ENCODE measurements at places on chromosomes 1 and 21.

DNA sequence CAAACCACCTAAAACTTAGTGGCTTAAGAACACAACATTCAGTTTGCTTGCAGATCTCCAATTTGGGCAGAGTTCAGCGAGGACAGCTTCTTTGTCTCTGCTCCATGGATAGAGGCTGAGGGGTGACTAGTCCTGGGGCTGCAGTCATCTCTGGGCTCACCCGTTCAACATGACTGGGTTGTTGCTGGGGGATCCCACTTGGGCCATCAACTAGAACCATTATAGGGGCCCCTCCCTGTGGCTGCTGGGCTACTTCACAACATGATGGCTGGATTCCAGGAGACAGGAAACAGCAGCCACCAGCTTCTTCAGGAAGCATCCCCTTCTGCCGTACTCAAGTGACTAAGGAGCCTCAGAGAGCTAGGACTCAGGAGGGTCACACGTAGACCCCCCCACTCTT lies 140.9 kb downstream of the RHOU start:
- no peak for DNase-seq

DNA sequence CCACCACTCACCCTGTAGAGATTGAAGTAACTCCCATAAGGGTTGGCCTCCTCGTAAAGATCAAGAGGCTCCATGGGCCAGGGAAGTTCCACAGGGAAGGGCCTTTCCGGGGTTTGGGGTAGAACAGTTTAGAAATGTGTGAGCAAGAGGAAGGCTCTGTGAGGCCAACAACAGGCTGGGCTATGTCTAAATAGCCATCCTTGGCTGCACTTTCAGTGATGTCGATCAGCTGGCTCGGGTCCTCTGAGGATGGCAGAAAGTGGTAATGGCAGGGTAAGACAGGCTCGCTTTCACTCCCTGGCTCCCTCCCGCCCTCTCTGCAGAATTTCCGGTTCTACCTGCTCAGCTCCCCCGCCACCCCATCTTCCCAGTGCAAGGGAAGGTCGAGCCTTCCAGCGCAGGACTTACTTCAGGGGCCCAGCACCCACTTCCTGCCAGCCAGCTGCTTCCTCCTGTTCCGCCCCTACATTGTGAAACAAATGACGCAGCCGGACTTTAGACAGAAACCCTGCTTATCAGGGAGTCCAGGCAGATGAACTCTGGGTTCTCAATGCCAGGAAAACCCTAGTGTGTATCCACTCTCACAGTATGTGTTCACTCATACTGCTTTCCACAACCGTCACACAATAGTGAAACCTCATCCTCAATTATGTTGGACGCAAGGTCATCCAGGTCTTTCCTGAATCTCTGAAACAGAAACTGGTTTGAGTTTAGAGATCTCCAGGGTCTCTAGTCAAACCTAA lies 7.3 kb downstream of the F11R start:
- DNase-seq = no peak

DNA sequence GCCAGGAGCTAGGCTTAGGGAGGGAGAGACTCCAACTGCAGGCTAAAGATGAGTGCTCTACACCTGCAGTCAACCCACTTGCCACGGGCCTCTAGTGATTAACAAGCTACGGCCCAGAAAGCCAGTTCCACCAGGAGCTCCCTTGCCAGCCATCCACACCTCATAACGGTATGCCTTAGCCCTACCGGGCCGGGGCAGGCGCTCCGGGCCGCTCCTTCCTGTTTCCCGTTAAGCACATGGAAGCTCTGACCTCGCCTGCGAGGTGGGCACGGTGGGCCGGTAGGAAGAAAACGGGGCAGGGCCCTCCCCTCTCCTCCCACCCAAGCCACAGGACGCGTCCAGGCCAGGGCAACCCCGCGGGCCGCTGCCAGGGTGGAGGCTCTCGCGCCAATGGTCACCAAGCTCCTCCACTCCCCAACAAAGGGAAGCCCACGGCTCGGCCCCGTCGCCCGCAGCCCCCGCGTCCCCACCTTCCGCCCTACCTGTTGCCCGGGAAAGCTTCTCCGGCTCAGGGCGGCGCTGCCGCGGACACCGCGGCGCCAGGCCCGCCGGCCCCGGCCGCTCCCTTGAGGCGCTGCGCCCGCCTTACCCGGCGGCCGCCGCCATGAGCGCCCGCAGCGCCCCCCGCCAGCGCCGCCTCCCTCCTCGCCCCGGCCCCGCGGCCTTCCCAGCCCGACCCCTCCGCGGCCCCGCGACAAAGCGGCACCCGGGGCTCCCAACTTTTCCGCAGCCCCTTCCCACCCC lies 627 bp downstream of the CERS2 start:
- no peak for DNase-seq

- no peak for DNase-seq
These were observed 210.4 kb upstream of the VAMP3 start for GRCh38 chr1:7560601-7561181.

DNA sequence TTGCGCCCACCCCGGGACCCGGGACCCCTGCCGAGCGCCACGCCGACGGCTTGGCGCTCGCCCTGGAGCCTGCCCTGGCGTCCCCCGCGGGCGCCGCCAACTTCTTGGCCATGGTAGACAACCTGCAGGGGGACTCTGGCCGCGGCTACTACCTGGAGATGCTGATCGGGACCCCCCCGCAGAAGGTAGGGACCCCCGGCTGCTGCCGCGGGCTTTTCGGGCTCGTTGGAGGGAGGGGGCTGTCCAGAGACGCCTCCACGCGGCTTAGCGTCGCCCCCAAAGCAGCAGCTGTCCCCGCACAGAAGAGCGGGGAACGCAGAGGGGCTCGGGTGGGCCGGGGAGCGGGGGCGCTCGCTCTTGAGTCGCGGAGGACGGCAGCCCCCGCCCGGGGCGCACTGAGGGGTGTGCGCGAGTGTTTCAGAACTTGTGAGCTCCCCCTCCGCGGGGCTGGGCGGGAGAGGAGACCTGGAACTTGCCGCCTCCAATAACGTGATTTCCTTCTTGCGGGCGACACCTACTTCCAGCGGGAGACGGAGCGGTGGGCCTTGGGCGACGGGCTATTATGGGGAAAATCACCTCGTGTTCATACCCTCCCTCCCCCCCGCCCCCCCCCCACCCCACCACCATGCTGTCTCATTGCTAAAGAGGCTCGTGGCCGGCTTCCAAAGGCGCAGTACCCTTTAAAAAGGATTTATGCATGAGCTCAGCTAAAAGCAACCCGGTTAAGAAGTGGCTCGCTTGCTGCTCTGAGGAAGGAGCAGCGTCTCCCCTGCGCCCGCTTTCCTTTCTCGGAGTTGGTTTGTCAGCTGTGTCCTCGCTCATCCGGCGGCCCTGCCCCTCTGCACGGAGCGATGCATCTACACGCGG lies 664 bp downstream of the BACE2 start:
- DNase-seq = peak; percentile 62

Measured in retinal pigment epithelial cell (primary cell).